ENCODE measurements at places on chromosomes 13 and 19. TPM values are rescaled to one million over a fixed set of nuclear protein-coding genes. Genes with fewer than 3 reads are reported as not detected.

Gene POLR1D
- total RNA-seq = 134 TPM

Gene GAS6
- 70.0 TPM for total RNA-seq

Gene C13orf42
- total RNA-seq = not detected

Gene ZNF534
- total RNA-seq = not detected

Gene TMED1
- 42.0 TPM for total RNA-seq

Gene CBLC
- 65.0 TPM for total RNA-seq

Gene MYO9B
- total RNA-seq = 21.9 TPM

Gene HCN2
- under 0.01 TPM for total RNA-seq

Gene CGB1
- not detected for total RNA-seq

Gene MEIOSIN
- total RNA-seq = not detected

Gene CALR3
- total RNA-seq = 0.26 TPM

Gene TSSK6
- total RNA-seq = 4.9 TPM

Gene CSNK1G2
- 58.4 TPM for total RNA-seq

Gene ZNF808
- 12.6 TPM for total RNA-seq

Data from bronchial epithelial cell (primary cell).